Esophagus squamous epithelium (tissue), 5 donors: ENCODE measurements at places on chromosomes 6 and 20.

- DNase-seq = no peak
Observed at GRCh38 chr6:12572896-12573827, 143.4 kb upstream of the PHACTR1 start.

DNA sequence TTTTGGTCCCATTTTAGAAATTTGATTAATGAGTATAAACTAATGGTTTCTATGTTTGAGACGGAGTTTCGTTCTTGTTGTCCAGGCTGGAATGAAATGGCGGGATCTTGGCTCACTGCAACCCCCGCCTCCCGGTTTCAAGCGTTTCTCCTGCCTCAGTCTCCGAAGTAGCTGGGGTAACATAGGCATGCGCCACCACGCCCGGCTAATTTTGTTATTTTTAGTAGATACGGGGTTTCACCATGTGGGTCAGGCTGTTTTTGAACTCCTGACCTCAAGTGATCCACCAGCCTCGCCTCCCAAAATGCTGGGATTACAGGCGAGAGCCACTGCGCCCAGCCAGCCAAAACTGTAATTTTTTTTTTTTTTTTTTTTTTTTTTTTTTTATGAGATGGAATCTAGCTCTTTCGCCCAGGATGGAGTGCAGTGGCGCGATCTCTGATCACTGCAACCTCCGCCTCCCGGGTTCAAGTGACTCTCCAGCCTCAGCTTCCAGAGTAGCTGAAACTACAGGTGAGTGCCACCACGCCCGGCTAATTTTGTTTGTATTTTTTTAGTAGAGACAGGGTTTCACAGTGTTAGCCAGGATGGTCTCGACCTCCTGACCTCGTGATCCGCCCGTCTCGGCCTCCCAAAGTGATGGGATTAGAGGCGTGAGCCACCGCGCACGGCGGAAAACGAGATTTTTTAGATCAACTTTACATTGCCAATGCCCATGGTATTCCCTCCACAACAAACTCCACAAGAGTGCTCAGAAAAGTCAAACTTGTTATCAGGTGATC is 127.8 kb downstream of the HFE start:
- no peak for DNase-seq

DNA sequence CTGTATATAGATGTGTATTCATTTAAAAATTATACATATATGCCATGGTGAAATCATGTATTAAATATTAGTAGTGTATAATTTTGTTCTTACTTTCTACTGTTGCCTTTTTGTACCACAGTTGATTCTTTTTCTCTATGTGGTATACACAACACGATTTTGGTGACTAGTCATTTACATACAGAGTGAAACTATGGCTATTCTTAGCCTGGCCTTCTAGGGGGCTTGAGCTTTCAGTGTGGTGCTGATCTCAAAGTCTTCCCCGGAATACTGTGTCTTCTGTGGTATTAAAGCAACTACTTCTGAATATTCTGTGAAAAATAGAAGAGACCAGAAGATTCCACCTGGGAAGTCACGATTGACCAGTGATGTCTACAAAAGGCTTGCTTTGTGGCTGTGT is 301.9 kb downstream of the UTRN start:
- no peak for DNase-seq

DNA sequence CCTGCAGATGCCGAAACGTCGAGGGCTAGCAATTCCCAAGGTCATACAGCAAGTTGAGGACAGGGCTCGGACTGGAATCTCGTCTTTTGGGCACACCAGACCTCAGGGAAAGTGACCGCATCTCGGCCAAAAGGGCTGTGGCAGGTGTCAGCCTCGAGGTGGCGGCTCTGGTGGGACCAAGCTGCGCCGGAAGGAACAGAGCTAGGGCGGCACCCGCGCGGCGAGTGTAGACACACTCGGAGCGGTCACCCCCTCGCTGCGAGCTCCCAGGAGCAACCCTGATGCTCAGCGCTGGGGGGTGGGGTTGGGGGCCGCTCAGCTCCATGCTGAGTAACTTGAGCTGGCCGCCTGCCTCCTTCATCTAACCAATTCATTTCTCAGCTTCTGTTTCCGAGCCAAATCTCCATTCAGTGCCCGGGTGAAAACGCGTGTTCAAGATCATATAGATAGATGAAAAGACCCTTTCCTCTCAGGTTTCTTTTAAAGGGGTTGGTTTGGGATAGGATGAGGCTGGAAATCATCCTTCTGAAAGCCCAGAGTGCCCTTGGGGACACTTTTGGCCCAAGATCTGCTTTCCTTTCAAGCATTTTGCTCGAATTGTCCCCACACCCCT is 2.2 kb upstream of the TUBB2B start:
- no peak for DNase-seq

GRCh38 chr6:150282806-150283205 is 86.0 kb upstream of the IYD start:
- DNase-seq = no peak

GRCh38 chr6:169310983-169311382 is 57.3 kb upstream of the THBS2 start:
- no peak for DNase-seq

- DNase-seq = no peak
Observed at GRCh38 chr6:16494793-16495192, 256.4 kb downstream of the GMPR start.

DNA sequence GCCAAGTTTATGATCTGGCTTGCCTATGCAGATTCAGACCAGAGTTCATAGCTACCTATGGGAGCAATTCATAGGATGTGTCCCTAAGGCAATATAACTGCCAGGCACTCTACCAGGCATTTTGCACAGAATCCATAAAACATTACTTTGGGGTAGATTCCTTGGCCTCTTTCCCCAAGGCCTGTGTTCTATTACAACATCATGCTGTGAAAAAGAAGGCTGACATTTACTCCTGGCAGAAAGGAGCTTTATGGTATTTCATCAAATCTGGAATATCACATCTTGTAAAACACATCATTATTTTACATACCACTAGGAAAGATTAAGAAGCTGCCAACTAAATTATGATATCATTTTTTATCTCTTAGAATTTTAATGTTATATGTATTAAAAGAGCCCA is 287.0 kb upstream of the MARCKS start:
- no peak for DNase-seq
